ENCODE measurements at places on chromosomes 3 and 15.
A peak's percentile ranks its signal among the peaks of the same experiment; 100 is the strongest.

- DNase-seq = no peak
These were observed 413.5 kb downstream of the MECOM start for GRCh38 chr3:169250000-169250399.

- no peak for DNase-seq
These were observed 90.4 kb upstream of the PHLDB2 start for GRCh38 chr3:111768571-111769100.

GRCh38 chr3:158167737-158168557, 58.1 kb downstream of the RSRC1 start:
- no peak for DNase-seq

GRCh38 chr3:168598250-168598649, 502.5 kb upstream of the GOLIM4 start:
- no peak for DNase-seq

GRCh38 chr3:10294030-10294586, 1.4 kb upstream of the GHRL start:
- DNase-seq = no peak

DNA sequence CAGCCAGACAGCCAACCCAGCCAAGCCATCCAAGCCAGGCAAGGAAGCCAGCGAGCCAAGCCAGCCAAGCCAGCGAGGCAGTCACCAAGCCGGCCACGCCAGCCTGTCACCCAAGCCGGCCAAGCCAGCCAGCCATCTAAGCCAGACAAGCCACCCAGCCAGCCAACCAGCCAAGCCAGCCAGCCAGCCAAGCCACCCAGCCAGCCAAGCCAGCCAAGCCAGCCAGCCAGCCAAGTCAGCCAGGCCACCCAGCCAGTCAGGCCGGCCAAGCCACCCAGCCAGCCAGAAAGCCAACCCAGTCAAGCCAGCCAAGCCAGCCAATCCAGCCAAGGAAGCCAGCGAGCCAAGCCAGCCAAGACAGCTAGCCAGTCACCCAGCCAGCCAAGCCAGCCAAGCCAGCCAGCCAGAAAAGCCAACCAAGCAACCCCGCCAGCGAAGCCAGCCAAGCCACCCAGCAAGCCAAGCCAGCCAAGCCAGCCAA, 201.2 kb downstream of the GOLGA6L6 start:
- DNase-seq = no peak

- peak; percentile 41 for DNase-seq
These were observed 862 bp upstream of the MAN2A2 start for GRCh38 chr15:90902040-90902839.

- DNase-seq = no peak
These were observed 2.5 kb downstream of the CLDN11 start for GRCh38 chr3:170421111-170421641.

- DNase-seq = no peak
These were observed 862.5 kb downstream of the CADM2 start for GRCh38 chr3:85821130-85821756.

GRCh38 chr15:98951004-98951403, 56.6 kb downstream of the PGPEP1L start:
- no peak for DNase-seq

- DNase-seq = no peak
These were observed 85.4 kb downstream of the IGSF11 start for GRCh38 chr3:118949113-118949760.

DNA sequence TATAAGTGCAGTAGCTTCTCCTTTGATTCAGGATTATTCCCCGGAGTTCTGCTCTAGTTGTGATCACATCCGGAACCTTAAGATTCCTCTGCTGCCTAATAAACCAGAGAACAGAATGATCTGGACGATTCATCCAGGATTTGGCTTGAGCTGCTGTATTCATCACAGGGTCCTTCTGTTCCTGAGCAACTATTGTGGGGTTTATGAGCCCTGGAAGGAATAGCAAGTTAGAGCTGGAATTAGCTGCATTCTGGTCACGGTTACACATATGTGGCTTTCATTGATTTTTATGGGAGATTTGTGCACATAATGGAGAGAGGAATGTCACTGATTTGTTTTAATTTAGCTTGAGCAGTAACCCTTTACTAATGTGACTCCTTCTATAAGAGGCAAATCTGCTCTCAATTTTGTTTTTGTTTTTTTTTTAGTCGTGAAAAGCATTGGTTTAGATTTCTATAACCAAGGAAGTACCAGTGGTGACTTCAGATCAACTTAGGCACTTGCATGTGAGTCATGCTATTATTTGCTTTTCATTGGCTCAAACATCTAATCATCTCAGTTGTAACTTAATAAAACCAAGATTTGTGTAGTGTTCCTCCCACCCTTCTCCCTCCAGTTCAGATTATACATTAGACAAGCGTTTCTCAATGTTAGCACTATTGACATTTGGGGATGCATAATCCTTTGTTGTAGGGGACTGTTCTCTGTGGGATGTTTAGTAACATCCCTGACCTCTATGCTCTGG, 148.5 kb downstream of the OTOL1 start:
- no peak for DNase-seq

DNA sequence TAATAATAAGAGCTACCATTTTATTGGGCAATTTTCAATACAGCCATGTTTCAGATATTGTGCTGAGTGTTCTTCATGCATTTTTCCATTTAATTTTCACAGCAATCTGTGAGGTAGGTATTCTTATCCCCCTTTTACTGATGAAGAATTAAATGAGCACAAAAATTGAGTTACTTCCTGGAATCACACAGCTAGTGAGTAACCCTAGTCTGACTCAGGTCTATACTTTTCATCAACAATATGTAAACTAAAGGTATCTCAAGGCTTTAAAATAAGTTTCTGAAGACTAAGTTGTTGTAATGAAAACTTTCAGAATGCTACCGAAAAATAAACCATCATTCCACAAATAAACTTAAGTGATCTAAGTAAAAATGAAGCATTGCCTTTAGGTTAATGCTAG, 22.3 kb downstream of the HACD2 start:
- no peak for DNase-seq

DNA sequence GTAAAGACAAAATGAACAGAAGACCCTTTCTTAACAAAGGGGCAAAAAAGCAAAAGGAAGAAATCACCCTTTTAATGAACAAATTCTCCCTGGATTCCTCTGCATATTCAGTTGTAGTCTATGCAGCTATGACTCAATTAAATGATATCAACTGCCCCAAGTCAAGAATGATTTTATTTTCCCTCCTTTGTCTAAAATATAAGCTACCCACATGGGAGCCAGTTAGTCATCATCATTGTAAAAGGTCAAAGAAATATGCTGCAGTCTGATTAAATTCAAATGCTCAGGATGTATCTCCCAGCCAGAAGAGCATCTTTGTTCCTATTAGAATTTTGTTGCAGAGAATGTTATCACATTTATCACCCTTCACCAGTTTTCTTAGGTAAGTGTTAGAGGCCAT, 84.0 kb downstream of the SST start:
- no peak for DNase-seq

DNA sequence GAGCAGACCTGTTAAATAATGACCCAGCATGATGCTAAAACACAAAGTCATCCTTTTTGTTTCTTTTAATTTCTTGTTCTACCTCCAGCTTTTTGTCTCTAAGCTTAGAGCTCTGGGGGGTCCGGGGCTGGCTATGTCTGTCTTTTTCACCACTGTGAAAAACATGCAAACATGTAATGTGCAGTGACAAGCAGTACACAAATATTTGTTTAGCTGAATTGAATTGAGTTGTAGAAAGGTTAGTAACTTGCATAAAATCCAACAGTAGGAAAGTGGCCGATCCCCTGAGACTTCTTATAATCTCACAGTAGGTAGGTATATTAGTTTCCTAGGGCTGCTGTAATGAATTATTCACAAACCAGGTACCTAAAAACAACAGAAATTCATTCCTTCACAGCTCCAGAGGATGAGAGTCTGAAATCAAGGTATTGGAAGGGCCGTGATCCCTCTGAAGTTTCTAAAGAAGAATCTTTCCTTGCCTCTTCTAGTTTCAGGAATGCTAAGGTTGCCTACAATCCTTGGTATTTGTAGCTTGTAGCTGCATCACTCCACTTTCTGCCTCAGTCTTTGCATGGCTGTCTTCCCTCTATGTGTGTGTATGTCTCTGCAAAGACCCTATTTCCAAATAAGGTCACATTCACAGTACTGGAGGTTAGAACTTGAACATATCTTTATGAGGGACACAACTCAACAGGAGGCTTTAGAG, 32.7 kb downstream of the ARL14 start:
- no peak for DNase-seq

DNA sequence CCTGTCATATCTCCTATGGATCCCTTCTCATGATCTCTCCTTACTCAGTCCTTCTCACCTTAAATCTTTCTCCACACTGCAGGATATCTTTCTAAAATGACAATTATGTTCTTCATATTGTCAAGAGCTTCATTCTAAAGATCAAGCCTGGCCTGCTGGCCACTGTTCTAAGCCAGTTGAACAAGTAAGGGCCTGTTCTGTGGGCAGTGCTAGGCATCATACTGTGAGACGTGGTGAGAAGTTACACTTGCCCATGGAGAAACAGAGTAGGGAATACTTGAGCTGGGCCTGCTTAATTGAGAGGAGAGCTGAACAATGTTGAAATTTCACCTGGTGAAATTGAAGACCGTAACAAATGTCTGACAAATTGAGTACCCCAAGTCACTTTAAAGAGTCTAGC, 184.1 kb upstream of the RASGRP1 start:
- DNase-seq = no peak

GRCh38 chr3:155335724-155336354, 42.4 kb upstream of the STRIT1 start:
- no peak for DNase-seq

DNA sequence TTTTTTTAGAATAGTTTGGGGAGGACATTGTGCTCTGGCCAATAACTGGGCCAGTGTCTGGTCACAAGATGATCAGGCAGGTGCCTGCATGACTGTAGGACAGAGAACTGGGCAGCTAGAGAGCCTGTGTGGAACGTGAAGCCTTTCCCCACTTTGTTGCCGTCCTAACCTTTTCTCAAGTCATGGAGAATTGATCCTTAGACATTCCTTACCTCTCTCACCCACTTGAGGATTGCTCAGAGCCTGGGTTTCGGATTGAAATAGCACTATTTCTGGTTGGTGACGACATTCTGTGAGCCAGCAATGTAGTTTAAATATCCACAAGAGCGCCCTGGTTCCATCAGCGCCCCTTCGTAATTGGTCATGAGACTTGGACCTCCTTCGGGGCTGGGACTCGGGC, 138.4 kb downstream of the IGF1R start:
- DNase-seq = no peak

DNA sequence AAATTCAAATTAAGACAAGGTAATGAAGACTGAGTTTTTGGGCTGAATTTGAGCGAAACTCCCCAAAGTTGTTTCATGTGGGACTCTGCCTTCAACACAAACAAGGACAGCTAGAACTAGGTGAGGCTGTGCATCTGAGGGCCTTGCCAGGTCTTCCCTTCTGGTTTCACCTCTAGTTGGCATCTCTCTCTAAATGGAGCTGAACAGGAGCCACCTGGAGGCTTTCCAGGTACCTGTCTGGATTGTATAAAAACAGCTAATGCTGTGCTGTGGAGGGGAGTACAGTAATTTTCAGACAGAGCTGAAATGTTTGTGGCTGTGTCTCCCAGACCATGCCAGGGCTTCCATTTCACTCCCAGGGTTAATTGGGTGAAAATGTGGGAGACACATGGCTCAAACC, 27.1 kb downstream of the TRIM71 start:
- no peak for DNase-seq

GRCh38 chr15:67158367-67158766, 93.0 kb downstream of the SMAD3 start:
- DNase-seq = no peak

DNA sequence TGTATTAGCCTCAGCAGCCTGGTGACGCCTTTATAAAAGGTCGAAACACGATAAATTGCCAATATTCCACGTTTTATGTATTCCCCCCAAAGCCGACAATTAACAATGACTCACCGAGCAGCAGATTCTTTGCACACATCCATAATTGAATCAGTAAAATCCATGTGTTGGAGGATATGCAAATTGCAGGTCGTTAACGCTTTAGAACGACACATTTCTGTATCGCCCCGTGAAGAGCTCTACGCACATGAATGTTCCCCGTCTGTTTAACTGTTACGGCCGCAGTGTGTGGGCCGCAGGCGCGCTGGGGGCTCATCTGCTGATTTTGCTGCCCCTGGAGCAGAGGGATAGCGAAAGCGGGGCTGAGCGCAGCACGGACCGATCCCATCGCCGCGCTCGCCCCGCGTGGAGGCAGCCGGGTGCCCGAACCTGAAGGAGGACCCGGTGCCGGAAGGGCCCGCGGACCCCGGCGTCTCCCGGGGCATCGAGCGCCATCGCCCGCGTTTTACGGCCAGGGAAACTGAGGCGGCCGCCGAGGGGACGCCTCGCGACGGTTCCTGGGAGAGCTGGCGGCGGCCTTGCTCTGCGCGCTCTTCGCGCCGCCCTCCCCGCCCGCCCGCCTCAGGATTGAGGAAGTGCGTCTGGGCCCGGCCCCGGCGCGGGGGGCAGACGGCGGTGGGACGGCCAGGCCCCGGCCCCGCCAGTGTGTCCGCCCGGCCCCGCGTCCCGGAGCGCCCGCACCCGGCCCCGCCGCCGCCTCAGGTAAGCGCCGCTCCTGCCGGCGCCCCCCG, at the start of gene LRRK1:
Gene LRRK1, plus strand, starts transcription at position 668 of the 791 bp plus-strand sequence. CDS start 5,276 bp downstream, outside the sequence.
- DNase-seq = no peak

DNA sequence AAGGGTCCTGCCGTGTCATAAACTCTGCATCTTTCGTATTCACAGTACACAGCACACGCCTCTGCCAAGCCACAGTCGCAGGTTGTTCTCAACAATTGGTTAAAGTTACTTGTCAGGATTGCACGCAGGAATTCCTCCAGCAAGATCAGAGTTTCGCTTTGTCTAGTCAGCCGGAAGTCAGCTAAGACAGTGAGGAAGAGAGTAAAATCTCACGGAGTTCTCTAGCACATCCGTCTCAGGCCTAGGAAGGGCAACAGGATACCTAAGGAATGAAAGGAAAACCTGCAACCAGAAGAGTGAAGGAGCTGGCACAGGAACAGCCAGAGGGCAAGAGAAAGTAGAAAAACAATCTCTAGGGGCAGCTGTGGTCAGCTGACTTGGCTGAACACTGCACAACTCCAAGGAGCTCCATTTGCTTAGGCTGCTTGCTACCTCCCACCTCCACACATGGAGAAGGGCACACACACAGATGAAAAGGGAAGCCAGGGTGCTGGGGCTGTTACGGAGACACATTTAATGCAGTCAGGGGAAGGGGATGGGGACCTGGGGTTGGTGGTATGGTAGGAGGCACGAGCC, 23.7 kb downstream of the RORA start:
- no peak for DNase-seq

- DNase-seq = no peak
These were observed 217.0 kb downstream of the PDCD6IP start for GRCh38 chr3:34015204-34016142.

GRCh38 chr3:151630938-151631441, 102.7 kb upstream of the AADACL2 start:
- no peak for DNase-seq

- DNase-seq = no peak
These were observed 334.4 kb upstream of the THRB start for GRCh38 chr3:24829011-24829581.

Data from stimulated activated CD4-positive, alpha-beta T cell treated with anti-CD3 and anti-CD28 coated beads, Interleukin-1b, Interleukin-23, amount 100 ng/mL, for 1 hour (primary cell).